Stimulated activated naive B cell treated with anti-CD40 and anti-IgM and Interleukin-4, amounts not matched to agents 10 μg/mL and 1 μg/mL and 100 μg/mL, for 72 hours (primary cell): ENCODE measurements at places on chromosomes 13 and 19.
A peak's percentile ranks its signal among the peaks of the same experiment; 100 is the strongest.

- DNase-seq, result no peak
Measured at GRCh38 chr13:106311004-106311403, 224.5 kb downstream of the EFNB2 start.

DNA sequence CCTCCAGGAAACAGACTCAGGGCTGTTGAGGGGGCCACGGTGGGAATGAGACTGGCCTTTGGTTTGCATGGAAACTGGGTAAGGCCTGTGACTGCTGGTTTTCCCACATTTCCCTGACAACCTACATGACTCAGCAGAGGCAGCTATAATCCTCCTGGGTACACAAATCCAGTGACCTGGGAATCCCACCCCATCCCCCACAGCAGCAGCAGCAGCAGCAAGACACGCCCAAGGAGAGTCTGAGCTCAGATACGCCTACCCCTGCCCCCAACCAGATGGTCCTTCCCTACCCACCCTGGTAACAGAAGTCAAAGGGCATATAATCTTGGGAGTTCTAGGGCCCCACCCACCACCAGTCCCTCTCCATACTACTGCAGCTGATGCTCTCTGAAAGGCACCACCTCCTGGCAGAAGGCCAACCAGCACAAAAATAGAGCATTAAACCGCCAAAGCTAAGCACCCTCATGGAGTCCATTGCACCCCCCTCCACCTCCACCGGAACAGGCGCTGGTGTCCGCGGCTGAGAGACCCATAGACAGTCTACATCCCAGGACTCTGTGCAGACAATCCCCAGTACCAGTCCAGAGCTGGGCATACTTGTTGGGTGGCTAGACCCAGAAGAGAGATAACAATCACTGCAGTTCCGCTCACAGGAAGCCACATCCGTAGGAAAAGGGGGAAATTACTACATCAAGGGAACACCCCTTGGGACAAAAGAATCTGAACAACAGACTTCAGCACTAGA lies 237.2 kb upstream of the SPRY2 start:
- DNase-seq, result no peak

GRCh38 chr19:44988896-44989556 lies 12.2 kb upstream of the RELB start:
- DNase-seq, result peak; percentile 43

- no peak for DNase-seq
Measured at GRCh38 chr13:87736849-87737385, 65.7 kb downstream of the SLITRK5 start.

- no peak for DNase-seq
Measured at GRCh38 chr19:50490411-50490811, 13.8 kb upstream of the GARIN5A start.

DNA sequence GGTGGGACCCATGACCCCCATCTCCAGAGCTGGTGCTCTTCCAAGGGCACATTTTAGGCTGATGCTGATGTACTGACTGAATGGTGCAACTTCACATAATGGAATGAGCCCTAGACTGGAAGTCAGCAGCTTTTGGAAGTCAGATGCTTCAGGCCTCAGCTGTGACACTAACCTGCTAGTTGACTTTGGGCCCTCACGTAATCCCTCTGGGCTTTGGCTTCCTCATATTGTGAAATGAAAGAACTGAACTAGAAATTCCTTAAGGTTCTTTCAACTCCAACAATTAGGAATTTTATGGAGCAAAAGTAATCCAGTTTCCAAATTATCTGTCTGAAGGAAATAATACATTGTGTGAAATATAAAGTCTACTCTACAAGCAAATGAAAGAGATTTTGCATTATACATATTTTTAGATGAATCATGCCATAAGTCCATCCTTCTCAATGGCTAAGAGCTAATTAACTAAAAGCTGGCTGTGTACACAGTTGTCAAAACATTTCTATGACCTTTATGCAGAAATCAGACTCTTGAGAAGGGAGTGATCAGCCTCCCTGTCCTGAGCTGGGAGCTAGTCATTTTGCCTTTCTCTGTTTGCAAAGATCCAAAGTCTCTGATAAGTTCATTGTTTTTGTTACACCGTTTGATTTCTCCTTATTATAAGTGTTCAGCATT lies 204.2 kb downstream of the DCLK1 start:
- DNase-seq, result no peak

DNA sequence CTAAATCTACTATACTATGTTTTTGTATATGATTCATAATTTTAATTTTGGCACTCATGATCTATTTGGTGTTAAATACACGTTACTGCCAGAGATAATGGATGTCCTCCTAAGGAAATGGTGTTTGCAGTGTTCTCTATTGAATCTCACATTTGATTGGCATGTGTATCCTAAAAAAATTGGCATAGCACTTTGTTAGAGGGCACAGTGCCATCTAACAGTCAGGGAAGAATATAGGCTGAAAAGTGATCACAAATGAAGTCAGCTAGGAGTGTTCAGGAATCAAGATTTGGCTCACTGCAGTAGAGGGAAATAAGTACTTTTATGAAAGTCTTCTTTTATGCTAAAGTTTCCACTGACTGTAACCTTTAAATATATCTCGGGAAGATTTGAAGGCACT lies 624.6 kb downstream of the GPC6 start:
- DNase-seq, result no peak

DNA sequence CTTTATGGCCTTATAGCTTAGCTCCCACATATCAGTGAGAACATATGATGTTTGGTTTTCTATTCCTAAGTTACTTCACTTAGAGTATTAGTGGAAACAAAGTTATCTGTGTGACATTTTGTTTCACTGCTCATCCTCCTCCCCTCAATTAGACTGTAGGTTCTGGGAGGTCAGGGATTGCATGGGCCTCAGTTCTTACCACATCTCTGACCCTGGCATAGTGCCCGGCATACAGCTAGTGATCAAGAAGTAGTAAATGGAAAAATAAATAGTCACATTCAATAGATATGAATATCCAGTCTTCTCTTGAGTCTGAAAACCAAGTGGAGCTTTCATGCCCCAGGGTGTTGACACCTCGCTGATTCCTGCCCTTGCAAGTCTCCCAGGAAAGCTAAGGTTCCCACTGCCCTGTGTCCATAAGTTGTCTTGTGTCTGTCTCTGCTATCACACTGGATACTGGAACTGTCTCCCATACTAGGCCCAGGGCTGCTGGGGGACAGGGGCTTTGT lies 249.5 kb upstream of the TSHZ3 start:
- no peak for DNase-seq

GRCh38 chr13:31167490-31167889 lies 5.8 kb upstream of the HSPH1 start:
- no peak for DNase-seq

DNA sequence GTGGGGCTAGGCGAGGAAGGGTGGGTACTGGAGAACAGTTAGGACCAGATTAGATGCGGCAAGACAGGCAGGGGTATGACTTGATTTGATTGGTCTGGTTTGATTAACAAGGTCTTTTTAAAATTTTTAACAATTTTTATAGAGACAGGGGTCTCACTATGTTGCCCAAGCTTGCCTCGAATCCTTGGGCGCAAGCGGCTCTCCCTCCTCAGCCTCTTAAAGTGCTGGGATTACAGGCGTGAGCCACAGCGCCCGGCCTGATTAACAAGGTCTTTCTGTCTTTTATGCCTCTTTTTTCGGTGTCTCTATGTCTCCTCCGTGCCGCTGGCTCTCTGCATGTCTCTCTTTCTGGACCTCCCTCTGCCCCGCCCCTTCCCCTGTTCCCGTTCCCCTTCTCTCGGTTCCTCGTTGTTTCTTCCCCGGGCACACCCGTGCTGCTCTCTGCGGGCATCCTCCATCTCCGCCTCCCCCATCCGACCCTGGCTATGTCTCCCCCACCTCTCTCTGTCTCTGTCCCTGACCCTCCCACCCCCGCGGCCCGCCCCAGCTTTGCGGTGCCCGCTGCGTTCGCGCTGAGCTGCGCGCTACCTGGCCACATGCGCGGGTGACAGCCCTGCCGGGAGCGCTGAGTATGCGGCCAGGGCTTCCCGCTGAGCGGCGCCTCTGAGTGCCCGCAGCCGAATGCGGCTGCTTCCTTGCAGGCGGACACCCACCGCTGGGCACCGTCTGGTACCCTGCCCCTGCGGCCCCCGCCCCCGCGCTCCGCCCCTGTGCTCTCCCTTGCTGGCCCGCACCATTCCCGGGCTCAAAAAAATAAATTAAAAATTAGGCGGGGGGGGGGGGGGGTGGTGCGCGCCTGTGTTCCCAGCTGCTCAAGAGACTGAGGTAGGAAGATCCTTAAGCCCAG lies 8.1 kb upstream of the SDHAF1 start:
- DNase-seq, result peak; percentile 43

GRCh38 chr19:28437390-28438346 lies 775.3 kb downstream of the UQCRFS1 start:
- DNase-seq, result no peak

GRCh38 chr19:32138416-32138815 lies 207.0 kb upstream of the ZNF507 start:
- DNase-seq, result no peak

DNA sequence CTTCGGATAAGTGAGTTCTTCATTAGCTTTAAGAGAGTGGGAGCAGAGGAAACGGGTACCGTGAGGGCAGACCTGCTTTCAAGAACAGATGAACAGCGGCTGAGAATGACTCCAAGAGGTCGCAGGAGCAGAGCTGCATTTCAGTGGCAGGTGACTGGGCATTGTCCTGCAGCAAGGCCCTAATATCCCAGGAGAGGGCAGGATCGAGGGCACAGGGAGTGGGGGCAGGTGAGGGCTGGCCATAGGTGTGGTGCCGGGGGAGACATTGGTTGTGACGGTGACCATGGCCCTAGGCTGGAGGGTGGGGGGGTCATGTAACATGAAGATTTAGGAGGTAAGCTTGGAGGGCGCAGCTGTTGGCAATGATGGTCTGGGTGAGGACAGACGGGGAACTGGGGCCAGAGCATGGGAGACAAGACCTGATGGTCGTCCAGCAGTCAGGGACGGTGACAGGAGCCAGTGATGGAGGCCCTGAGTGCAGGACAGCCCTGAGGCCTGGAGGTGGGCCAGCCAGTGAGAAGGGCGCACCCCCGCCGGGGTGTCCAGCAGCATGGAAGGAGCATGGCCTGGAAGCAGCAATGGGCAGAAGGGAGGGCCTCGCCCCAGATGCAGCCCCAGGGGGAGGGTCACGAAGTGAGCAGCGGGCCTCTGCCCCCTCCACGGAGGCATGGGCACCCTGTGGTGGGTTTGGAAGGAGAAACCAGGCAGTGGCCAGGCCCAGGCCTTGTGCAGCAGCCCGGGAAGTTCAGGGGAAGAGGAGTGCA lies 29.2 kb upstream of the LAMP1 start:
- DNase-seq, result no peak

- DNase-seq, result no peak
Measured at GRCh38 chr13:74131227-74131626, 3.0 kb downstream of the KLF12 start.

- DNase-seq, result no peak
Measured at GRCh38 chr19:53055117-53055516, 10.6 kb downstream of the ERVV-2 start.

- peak; percentile 29 for DNase-seq
Measured at GRCh38 chr13:52921194-52921593, 72.8 kb upstream of the PCDH8 start.

DNA sequence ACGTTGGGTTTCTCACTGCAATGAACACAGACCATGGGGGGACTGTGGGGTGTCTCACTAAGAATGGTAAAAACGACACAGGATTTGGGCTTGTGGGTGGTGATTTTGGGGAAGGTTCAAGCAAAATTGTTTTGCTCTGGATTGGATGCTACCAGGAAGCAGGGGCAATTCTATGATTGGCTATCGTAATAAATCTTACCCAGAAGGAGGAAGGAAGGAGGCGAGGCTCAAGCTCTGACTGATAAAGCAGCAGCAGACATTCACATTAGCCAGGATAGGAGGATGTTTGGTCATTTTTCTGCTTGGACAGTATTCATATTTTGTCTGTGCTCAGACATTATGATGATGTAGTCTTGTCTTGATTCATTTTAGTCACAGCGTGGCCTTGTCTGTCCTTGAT lies 1.5 kb downstream of the ZNF576 start:
- no peak for DNase-seq

GRCh38 chr19:3516675-3517207 lies 10.6 kb downstream of the FZR1 start:
- peak; percentile 73 for DNase-seq

GRCh38 chr19:55171440-55171839 lies 5.0 kb upstream of the DNAAF3 start:
- DNase-seq, result no peak

- DNase-seq, result no peak
Measured at GRCh38 chr19:4061683-4062418, 4.8 kb downstream of the ZBTB7A start.

DNA sequence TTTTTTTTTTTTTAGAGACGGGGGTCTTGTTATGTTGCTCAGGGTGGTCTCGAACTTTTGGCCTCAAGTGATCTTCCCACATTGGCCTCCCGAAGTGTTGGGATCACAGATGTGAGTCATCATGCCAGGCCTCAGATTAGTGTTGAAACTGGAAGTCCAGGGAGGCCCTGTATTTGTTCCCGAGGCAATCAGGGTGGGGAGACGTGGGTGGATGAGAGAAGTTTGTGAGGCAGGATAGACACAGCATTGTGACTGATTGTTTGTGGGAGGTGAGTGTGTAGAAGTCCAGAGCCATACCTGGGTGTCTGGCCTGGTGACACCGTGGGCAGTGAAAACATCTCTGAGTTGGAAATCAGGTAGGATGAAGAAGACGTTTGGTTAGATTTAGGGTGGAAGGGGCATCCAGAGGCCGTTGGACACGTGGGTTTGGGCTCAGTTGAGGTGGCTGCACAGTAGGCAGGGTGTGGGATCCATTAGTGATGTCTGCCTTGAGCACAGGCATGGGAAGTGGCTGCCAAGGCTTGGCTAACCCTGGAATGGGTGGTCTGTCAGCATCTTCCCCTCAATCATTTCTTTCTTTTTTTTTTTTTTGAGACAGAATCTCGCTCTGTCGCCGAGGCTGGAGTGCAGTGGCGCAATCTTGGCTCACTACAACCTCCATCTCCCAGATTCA lies 12.4 kb downstream of the RTN2 start:
- no peak for DNase-seq

DNA sequence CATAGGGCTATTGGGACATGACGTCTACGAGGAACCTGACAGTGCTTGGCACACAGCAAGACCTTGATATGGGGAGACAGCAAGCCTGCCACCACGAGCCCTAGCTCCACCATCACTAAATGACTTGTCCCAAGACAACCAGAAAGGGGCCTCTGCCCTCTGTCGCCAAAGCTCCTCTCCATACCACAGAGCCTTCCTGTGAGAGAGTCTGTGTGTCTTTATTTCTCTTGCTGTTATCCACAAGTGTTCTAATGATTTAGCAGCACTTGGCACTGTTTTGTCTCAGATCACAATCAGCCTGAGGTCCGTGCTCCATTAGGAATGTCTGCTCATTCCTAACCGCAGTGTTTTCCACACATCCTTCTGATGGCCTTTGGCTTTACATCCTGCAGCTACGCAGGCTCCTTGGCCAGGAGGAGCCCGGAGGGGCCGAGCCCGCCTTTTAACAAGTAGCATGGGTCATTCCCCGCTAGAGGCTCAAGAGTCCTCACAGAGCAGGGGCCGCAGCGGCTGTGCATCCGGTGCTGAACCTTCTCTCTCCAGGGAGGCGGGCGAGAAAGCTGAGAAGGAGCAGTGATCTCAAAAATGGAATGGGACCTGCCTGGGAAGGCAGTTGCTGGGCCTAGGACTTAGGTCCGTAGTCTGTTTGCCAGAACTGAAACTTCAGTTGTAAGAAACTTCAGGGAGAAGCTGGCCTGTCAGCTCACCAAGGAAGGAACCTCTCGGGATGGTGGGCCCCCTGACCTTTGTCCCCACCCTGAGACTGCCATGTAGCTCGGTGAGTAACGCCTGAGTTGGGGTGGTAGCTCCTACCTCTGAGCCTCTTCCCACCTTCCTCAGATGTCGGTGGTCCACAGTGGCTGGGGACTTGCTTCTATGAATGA lies 61.1 kb upstream of the HMGB1 start:
- DNase-seq, result no peak
